ENCODE measurements at places on chromosomes 1 and 21.

- no peak for DNase-seq
These were observed 769 bp upstream of the ADAMTS4 start for GRCh38 chr1:161199506-161200139.

DNA sequence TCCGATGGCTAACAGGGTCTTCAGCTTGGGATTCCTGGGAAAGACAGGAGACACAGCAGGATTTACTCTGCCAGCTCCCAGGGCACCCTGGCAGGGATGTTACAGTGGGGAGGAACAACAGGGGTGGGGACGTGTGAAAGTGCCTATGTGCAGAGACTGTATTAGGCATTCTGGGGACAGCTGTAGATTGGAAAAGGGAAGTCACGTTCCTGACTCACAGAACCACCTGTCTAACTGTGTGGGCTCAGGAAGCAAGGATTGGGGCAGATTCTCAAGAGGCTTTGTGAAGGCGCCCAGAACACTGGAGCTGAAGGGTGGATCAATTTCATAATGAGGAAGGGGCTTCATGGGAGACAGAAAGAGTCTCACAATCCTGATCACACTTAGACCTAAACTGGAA lies 4.4 kb downstream of the CHIT1 start:
- DNase-seq: no peak

DNA sequence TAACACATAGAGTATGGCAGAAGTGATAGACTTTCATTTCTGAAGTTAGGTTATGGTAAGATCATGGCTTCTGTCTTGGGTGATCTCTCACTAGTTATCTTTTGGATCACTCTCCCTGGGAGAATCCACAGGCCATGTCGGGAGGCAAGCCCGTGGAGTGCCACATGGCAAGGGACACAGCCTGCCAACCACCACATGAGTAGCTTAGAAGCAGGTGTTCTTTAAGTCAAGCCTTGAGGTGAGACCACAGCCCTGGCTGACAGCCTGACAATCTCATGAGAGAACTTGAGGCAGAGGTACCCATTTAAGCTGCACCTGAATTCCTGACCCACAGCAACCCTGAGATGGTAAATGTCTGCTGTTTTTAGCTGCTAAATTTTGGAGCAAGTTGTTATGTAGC lies 130.4 kb downstream of the KCNN3 start:
- no peak for DNase-seq

DNA sequence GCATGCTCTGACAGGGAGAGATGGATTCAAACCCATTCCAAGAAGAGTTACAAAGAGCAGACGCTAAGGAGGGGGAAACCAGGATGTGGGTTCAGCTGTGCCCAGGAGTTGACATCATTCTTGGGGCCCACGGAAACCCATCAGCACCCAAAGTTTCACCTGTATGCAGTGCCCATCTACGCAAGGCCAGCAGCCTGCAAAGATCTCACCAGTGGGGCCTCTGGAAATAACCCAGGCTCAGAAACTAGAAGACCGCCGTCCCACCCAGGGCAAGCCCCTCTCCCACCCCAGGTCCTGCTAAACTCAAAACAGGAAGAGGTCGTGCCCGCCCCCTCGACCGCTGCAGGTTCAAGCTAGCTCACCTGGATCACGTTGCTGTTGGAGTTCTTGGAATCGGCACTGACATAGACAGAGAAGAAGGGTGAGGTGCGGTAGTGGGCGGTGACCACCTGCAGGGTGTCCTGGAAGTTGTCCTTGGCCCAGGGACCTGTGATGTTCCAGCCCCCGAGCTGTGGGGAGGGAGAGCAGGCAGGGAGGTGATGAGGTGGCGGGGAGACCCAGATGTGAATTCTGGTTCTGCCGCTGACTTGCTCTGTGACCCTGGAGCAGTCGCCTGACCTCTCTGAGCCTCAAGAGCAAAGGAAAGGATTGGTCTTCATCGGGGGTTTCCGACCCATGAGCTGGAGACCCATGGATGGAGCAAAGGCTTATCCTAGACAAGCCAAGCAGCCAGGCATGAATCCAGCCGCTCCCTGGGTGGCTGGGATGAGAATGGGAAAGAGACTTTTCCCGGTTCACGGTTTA lies 31.7 kb downstream of the ECE1 start:
- DNase-seq: no peak

DNA sequence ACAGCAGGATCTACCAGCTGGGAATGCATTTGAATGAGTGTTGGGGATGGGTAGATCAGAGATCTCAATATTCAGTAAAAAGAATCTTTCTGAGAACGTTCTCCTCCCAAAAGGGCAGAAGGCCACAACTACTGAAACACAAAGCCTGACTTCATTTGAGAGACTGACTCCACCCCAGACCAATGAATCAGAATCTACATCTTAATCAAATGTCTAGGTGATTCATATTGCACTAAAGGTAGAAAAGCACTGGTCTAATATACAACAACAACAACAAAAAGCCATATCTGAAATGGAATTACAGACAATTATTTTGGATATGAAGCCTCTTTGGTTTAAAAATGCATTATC lies 123.9 kb downstream of the SMYD3 start:
- DNase-seq: no peak

DNA sequence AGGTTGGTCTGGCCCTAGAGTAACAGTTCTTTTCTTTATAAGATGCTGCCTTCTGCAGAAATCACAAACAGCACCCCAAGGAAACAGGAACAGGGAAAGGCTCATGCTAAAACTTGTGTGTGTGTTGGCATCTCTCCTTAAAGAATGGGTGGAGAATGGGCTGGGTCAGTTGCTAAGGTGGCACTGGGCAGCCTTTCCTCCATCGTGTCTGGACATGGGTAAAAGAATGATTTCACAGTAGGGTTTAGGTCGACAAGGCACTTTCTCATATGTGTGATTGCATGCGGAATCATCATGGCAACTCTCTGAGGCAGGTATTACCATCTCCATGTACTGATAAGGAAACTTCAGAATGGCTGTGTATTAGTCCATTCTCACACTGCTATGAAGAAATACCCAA lies 40.3 kb downstream of the LRRN2 start:
- no peak for DNase-seq

GRCh38 chr1:8571200-8571984 lies 246.0 kb downstream of the RERE start:
- no peak for DNase-seq

DNA sequence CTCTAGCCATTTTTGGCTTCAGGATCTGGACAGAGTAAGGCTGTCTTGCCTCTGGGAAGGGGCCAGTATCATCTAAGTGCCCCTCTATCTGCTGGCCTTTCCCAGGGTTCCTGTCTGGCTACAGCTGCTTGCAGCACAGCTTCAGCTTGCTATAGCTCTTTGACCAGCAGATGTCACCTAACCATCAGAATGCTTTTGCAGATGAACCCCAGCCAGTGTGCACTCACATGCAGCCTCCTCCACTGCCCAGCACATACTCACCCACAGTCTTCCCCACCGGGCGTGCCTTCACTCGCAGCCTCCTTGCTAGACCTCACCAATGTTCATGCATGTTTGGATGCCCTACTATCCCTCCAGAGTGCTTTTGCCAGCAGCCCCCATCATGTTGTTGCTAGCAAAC lies 769.0 kb downstream of the BRINP3 start:
- no peak for DNase-seq

- DNase-seq: no peak
These were observed 109.8 kb downstream of the KCNK2 start for GRCh38 chr1:215192306-215192705.

- no peak for DNase-seq
These were observed 9.7 kb upstream of the KLF17 start for GRCh38 chr1:44108971-44109370.

- no peak for DNase-seq
These were observed 186.8 kb upstream of the EDN2 start for GRCh38 chr1:41671116-41671755.

DNA sequence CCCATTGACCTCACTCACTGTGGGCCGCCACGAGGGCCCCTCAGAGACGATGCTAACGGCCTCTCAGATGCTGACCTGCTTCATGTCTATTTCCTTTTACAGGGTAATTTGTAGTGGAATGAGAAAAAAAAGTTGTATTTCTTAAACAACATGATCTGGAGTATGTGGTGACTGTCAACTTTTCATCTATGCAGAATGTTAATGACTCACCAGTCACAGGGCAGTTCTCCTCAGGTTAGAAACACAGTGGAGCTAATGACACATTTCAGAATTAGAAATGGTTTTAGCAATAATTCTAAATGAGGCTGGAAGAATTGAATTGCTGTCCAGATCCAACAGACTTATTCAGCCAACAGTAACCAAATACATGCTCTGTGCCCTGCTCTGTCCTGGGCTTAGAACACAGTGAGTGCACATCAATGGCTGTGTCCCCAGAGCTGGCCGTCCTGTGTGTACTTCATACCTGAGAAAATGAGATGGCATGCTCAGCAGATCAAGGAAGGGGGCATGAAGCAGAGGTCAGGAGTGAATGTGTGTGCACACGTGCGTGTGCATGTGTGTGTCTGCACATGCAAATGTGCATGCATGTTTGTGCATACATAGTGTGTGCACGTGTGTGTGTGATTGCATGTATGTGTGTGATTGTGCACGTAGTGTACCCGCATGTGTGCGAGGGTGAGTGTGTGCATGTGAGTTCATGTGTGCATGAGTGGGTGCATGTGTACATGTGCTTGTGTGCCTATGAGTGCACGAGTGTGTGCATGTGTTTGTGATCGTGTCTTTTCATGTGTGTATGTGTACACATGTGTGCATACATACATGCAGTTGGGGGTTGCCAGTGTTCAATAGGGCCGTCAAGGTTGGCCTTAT lies 145.3 kb downstream of the PCBP3 start:
- no peak for DNase-seq
